ENCODE measurements at places on chromosomes 4 and X.

DNA sequence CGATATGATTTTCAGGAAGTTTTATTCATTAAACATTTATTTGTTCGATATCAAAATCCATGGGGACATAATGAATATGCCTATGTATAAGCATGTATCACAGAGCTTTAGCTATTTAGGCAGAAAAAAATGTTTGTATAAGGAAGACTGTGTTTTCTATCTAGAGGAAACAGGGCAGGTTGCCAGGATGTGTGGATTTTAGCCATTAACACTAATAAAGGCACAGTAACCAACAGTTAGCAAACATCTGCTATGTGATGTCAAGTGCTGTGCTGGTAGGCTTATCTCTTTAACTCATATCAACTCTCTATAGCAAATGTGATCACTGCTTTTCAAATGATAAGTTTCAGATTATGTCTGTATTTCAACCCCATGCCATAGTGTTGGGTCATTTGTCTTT lies 708.9 kb upstream of the HS3ST1 start:
- no peak for DNase-seq

GRCh38 chr4:159248384-159249178 lies 145.7 kb downstream of the RAPGEF2 start:
- peak; percentile 54 for DNase-seq

- DNase-seq = no peak
Measured at GRCh38 chr4:150826306-150826705, 188.8 kb downstream of the LRBA start.

- no peak for DNase-seq
Measured at GRCh38 chr4:148354186-148354585, 88.0 kb downstream of the NR3C2 start.

GRCh38 chr4:152342293-152342692 lies 193.6 kb downstream of the FBXW7 start:
- no peak for DNase-seq

DNA sequence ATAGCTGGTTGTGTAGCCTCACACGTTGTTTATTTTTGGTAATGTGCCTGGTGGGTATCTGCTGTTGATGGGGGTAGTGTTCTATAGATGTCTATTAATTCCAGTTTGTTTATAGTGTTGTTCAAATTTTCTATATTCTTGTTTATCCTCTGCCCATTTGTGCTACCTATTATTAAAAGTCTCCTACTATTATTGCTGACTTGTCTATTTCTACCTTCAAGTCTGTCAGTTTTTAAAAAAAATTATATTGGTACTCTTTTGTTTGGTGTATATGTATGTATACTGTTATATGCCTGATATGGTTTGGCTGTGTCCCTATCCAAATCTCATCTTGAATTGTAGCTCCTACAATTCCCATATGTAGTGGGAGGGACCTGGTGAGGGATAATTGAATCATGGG lies 578.6 kb downstream of the PCDH7 start:
- DNase-seq = no peak

DNA sequence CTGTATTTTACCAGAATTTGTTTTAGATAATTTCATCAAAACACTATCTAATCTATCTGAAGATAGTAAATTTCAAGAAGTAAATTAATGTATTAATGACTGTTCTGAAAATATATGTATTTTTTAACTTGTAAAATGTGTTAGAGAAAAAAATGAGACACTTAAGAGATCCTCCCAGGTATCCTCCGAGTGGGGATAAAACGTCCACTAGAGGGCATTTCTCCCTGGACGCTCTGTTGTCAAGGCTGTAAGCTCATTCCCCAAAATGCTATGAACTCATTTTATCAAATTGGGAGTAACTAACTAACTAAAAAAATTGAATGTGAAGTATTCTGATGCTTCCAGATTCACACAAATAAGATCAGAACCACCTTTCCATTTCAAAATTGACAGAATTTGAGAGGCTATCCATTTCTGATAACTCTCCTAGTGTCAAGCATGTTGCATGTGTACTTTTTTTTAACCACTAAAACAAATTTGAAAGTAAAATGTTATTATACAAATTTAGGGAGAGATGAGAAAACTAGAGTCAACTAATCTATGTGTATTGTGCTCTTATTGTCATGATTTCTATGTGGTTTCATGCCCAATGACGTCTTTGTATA lies 337.3 kb upstream of the HS3ST1 start:
- DNase-seq = peak; percentile 13

DNA sequence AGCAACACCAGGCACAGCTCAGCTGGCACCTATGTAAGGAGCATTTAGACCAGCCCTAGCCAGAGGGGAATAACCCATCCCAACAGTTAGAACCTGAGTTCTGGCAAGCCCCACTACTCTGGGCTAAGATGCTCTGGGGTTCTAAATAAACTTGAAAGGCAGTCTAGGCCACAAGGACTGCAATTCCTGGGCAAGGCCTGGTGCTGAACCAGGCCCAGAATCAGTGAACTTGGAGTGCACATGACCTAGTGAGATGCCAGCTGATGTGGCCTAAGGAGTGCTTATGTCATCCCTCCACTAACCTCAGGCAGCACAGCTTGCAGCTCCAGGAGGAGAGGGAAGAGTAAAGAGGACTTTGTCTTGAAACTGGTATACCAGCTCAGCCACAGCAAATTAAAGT lies 7.6 kb upstream of the PRRG3 start:
- no peak for DNase-seq

DNA sequence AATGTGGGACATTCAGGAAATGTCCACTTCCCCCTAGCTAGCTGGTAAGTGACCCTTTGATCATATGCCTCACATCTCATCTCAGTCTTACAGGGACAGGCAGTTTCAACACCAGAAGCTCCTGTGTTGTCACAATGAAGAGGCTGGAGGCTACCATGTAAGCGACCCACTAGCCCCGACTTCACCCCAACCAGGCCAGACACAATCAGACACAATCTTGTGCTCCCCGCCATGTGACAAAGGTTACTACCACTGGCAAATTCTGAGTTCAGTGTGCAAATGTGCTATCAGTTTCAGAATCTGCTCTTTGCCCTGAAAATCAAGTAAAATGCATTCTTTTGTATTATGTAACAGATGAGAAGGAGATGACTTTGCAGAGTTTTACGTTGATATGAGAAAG lies 56.9 kb upstream of the STS start:
- no peak for DNase-seq

GRCh38 chr4:184814686-184815045 lies 11.1 kb downstream of the ACSL1 start:
- no peak for DNase-seq

DNA sequence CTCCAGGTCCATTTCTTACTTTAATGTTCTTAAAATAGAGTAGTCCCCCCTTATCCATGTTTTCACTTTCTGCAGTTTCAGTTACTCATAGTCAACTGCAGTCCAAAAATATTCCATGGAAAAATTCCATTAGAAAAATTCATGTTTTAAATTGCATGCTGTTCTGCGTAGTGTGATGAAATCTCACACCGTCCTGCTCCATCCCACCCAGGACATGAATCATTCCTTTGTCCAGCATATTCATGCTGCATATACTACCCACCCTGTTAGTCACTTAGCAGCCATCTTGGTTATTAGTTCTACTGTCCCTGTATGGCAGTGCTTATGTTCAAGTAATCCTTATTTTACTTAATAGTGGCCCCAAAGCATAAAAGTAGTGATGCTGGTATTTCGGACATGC lies 5.4 kb upstream of the PDLIM5 start:
- DNase-seq = no peak

- no peak for DNase-seq
Measured at GRCh38 chr4:26235500-26235899, 85.3 kb upstream of the RBPJ start.

- DNase-seq = no peak
Measured at GRCh38 chr4:633976-634598, 8.7 kb downstream of the PDE6B start.

DNA sequence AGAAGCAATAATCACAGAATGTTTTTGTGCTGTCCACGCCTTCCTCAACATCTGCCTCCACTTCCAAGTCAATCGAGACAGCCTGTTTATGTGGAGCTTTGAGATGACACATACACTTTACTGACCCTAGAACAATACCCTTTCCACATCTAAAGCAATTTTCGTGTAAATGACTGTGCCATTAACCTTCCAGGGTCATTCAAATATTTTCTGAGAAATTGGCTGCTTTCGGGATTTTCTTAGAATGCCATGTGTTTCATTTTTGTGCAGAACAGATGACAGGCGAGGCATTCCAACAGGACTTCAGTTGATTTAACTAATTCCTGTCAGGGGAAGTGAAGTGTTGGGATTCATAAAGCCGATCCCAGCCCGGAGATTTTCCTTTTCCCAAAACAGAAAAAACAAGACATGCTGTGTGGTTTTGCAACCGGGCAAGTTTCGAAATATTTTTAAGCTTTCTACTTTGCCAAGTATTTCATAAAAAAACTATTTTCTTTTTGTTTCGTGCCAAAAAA lies 73.9 kb downstream of the SORBS2 start:
- DNase-seq = no peak

DNA sequence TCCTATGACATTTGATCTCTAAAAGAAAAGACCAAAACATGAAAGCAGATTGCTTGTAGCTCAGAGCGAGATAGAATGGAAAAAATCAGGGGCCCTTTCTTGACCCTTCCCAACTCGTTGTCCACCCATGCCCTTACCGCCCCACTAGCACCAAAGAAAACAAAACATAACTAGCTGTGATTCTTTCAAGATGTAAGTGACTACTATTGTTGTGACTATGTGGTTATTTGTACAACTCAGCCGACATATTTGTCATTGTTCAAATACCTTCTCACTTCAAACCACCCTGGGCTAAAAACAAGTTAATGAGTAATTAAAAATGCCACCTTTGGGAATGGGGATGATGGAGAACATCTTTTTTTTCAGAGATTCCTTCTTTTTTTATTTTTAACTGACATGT lies 171.2 kb upstream of the GPC4 start:
- DNase-seq = no peak

- no peak for DNase-seq
Measured at GRCh38 chrX:274904-275475, 6.2 kb upstream of the PLCXD1 start.

DNA sequence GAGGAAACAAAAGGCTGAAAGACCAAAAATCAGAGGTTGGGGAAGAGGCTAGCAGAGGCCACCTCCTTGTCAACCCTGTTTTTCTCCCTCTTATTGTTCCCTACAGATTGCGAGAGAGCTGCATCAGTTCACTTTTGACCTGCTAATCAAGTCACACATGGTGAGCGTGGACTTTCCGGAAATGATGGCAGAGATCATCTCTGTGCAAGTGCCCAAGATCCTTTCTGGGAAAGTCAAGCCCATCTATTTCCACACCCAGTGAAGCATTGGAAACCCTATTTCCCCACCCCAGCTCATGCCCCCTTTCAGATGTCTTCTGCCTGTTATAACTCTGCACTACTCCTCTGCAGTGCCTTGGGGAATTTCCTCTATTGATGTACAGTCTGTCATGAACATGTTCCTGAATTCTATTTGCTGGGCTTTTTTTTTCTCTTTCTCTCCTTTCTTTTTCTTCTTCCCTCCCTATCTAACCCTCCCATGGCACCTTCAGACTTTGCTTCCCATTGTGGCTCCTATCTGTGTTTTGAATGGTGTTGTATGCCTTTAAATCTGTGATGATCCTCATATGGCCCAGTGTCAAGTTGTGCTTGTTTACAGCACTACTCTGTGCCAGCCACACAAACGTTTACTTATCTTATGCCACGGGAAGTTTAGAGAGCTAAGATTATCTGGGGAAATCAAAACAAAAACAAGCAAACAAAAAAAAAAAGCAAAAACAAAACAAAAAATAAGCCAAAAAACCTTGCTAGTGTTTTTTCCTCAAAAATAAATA lies 179.9 kb downstream of the AR start:
- no peak for DNase-seq

DNA sequence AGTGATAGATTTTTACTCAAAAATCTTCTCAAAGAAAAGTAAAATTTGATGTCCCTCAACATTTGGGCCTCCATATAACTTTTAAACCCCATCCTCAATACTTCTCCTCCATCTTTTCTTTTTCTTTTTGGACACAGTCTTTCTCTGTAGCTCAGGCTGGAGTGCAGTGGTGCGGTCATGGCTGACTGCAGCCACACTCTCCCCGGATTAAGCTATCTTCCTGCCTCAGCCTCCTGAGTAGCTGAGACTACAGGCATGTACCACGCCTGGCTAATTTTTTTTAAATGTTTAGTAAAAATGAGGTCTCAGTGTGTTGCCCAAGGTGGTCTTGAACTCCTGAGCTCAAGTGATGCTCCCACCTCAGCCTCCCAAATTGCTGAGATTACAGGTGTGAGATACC lies 33.1 kb downstream of the KDM6A start:
- no peak for DNase-seq

All from HuH-7.5 (cell line).